ENCODE measurements at places on chromosomes 13 and 19.

DNA sequence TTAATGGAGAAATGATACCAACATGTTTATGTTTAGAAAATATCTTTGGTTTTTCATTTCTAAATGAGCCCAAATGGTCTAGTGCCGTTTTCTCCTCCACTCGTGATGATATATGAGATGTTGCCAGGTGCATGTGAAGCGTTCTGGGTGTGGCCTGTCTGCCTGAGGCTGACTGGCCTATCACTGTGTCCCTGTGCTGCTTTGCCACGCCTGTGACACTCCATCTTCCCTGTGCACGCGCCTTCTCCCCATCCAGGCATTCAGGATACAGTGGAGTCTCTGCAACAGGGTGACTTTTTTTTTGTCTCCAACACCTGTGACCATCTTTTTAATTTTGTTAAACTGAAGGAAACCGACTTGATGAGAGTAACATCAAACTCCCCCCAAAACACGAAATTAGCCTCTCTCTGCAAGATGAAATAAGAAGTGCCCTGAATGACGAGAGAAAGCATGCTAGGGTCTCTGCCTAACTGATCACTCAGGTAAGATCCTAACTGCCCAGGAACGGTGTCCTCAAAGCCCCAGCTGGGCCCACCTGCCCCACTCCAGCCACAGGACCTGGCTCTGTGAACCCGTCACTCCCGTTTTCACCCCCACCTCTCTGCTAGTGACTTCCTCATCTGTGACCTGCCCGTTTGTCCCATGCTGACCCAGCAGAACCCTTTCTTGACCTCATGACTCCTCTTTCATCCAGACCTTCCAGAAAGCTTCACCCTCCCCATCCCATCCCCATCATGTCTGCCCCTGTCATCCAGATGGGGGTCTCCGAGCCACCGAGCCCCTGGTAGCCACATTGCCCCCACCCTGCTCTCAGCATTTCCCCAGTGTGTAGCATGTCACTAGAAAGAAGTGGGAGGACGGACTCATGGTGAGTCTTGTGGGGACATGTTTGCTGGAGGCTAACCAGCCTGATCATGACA is 33.2 kb upstream of the TFDP1 start:
- peak; percentile 46 for DNase-seq

DNA sequence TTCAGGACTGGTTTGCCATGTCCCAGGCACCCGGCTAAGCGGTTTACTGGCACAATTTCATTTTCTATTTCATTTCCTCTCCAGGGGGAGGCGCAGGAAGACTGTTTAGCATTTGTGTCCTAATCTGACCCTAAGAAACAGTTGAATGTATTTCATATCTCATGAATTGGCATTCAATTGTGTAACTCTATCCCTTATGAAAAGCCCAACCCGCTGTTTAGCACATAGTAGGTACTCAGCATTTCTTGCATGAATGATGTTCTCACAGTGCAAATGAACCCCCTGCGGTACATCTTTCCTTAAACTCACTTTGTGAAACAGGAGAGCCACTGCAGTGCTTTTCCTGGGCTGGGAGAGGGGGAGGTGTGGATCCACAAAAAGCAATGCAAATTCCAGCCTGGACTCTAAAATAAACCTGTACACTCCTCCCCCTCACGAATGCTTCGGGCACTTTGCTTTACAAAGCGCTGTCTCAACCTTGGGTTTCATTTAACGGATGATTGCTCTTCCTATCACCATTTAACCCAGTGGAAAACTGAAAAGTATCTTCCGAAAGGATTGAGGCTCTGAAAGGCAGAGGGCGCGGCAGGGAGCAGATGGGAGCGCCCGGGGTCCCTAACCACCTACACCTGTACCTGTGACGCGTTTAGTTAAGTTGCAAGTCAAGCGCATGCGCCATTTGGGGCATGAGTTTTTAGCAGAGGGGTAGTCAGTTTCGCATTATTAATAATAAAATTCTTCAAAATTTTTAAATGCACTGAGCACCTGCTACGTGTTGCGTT is 1.2 kb upstream of the EEF2 start:
- peak; percentile 95 for DNase-seq

- no peak for DNase-seq
These were observed 666 bp downstream of the SAMD1 start for GRCh38 chr19:14089662-14090508.

DNA sequence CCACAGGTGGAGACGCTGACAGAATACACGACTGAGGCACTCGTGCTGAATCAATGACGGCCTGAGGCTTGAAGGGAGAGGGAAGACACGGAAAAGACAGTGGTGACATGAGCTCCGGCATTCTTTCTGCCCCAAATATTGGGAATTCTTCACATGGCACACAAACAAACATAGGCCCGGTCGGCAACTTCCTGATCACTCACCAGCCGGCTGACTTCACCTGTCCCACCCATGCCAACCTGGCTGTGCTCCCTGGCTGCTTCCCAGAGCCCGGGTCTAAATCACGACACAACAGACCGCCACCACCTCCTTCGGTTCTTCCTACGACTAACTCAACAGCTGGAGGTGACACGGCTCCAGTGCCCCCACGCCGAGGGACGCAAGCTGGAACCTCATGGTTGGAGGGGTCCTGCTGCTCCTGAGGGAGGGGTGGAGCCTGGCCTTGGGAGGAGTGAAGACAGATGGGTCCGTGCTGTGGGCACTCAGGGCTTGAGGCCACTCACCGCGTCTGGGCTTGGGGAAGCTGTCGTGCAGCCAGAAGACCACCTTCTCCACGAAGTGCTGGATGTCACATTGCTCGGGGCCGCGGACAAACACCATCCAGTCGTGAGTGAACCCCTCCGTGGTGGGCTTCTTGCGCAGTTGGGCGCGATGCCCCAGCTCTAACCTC is 9.6 kb downstream of the MLLT1 start:
- no peak for DNase-seq

GRCh38 chr13:102838982-102839381 is 6.8 kb upstream of the ERCC5 start:
- DNase-seq: no peak

DNA sequence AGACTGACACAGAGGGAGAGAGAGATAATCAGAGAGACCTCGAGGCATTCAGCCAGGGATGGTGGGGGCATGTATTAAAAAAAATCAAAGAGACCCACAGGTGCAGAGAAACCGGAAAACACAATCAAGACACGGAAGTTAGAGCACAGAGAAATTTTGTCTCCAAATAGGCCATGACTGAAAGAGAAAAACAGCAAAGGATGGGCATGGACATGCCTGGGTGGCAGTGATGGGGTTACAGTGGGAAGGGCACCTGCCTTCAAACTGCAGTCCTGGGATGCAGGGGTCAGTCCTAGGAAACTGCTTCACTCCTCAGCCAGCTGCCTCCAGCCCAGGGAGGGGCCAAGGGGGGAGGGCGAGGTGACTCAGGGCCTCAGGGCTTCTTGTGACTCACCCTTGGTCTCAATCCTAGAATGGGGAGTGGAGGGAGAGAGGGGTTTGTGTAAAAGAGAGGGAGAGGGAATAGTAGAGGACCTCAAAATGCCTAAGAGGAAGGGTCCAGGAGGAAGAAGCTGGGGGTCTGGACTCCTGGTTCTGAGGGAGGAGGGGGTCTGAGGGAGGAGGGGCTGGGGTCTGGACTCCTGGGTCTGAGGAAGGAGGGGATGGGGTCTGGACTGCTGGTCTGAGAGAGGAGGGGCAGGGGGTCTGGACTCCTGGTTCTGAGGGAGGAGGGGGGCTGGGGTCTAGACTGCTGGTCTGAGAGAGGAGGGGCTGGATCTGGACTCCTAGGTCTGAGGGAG is 3.6 kb upstream of the KCNN4 start:
- DNase-seq: no peak

DNA sequence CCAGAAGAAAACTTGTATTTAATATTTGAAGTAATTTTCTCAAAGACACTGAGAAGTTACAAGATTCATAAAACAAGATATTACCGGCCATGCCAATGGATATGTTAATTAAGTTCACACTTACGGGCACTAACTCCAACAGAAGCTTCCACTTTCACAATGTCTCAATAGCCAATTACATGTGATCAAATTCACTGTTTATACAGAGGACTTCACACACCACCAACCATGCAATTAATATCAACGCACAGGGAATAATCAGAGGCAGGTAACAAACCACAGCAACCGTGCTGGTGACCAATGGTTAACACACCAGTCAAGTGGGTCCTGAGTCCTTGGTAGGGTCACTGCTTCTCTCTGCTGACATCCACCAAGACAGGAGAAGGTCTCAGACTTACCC is 5.9 kb upstream of the ACOD1 start:
- no peak for DNase-seq

GRCh38 chr13:42703740-42704139 is 77.6 kb upstream of the FAM216B start:
- DNase-seq: no peak

DNA sequence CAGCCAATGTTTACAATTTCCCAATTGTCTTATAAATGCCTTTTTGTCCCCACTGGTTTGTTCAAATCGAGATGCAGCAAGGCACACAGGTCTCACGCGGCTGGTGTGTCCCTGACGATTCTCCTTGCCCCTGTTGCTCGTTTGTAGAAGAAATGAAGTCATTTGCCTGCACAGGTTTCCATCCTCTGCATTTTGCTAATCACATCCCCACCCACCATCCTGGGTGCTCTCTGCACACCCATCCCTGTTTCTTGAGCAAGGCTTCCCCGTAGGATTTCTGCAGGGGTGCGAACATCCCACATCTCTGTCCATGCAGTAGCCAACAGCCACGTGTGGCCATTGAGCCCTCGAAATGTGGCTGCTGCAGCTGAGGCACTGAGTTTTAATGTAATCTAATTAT is 59.8 kb upstream of the SOX1 start:
- no peak for DNase-seq

DNA sequence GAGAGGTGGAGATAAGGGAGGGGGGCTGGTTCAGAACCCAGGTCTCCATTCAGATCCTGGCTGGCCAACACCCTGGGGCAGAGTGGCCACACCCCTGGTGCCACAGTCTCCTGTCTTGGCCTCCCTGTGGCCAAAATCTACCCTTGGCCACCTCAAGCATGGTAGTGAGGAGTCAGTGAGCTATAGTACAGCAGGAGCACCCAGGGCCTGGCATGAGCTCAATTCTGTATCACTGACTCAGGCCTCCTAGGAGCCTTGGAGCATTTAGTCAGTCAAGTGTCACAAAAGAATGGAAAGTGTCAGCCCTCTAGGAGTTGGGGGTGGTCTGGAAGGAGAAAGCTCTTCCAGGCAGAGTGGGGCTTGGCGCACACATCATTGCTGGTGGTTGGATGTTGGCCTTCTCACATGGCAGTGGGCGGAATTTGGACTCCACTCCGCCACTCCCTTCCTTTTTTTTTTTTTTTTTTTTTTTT is 6.6 kb upstream of the CD79A start:
- DNase-seq: no peak

DNA sequence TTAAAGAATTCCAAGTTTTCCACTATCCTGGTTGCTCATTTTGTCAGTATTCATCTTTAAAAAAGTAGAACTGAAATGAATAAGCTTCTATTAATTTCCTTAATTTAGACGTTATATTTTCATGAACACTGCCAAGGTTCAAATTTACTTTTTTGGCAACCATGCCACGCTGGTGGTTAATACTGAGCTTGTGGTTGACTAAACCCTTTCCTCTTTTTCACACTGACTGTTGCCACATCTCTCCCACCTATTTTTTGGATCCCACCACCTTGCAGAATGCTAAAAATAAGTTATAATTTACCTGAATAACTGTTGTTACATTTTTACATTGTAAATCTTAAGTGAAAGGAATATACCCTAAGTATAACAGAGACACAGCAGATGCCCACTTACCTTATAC is 45.0 kb downstream of the FLT3 start:
- DNase-seq: no peak

DNA sequence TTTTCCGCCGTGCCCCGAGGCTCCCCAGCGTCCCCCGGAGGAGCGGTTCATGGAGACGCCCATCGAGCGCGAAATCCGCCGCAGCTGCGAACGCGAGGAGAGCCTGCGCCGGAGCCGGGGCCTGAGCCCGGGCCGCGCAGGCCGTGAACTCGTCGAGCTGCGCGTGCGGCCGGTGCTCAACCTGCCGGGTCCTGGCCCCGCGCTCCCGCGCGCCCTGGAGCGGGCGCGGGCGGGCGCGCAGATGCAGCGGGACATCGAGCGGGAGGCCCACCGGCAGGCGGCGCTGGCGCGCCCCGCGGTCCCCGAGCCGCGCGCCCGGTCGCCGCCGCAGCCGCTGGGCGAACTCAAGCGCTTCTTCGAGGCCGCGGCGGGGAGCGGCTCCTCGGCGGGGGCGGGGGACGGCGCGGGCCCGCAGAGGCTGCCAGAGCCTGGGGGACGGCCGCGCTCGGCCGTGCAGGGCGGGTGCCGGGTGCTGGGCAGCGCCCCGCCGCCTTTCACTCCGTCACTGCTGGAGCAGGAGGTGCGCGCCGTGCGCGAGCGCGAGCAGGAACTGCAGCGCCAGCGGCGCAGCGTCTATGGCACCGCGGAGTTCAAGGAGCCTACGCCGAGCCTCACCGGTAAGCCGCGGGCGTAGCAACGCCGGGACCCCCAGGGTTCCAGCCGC is 807 bp downstream of the MISP3 start:
- DNase-seq: no peak

- no peak for DNase-seq
These were observed 35.0 kb downstream of the KEAP1 start for GRCh38 chr19:10468133-10468532.

Data from NCI-H526 (cell line).